Kidney capillary endothelial cell (primary cell): ENCODE measurements at places on chromosomes 4 and X.

DNA sequence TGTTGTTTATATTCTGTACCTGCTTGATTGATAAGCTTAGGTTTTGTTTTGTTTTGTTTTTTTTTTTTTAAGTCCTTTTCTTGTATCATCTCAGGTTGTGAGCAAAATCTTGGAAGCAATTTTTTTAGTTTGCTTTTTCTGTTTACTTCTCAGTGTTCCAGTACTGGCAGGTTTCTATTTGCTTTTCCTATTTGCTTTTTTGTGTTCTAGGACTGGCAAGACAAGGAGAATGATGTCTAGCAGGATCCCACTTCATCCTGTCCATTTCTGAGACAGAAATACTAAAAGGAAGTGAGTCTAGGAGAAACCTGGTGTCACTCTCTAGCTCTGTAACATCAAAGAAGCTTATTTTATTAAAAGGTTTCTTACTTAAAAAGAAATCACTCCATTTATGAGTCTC is 15.6 kb downstream of the CXCL13 start:
- DNase-seq, result no peak

GRCh38 chr4:54277691-54278090 is 48.6 kb downstream of the PDGFRA start:
- DNase-seq, result peak; percentile 85

DNA sequence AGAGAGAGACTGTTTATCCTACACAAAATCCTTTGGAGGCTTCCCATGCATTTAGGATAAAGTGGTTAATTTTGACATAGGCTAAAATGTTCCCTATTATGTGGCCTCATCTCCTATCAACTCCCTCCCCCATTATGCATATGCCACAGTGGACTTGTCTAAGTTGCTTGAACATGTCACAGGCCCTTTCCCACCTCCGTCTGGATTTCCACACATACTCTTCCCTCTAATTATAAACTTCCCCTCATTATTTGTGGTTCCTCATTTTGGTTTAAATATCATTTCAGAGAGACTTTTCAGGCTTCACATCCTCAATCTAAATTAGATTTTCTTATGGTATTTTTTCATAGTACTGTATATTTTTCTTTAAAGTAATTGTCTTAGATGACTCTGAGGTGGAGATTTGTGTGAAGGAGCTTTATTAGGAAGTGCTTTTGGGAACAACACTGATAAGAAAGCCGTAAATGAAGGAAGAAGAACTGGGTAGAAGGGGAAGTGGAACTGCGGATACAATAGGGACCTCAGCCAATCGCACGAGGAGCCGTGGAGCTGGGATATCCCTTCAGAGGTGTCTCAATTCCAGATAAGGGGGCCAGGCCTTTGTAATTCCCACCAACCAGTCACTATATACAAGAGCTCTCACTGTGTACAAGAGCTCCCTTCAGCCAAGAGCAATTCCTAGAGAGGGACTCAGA is 7.9 kb downstream of the C4orf17 start:
- no peak for DNase-seq

- DNase-seq, result no peak
Observed at GRCh38 chr4:35166466-35166865, 1077.8 kb downstream of the ARAP2 start.

DNA sequence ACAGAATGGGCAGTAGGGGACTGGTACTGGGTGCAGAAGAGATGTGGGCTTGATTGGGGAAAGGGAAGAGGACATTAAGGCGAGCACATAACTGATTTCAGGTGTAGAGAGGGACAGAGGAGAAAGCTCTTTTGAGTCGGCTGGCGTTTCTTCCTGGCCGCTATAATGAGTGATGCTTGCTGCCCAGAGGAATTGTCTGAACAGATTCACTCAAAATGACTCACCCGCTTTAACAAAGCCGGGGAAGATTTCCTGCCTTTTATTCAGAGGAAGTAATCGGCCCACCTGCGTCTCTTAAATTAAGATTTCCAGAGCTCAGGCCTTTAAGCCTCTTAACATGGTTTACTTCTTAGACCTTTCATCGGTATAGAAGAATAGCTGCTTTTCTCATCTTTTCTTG is 102.1 kb upstream of the AP1S2 start:
- DNase-seq, result peak; percentile 38

DNA sequence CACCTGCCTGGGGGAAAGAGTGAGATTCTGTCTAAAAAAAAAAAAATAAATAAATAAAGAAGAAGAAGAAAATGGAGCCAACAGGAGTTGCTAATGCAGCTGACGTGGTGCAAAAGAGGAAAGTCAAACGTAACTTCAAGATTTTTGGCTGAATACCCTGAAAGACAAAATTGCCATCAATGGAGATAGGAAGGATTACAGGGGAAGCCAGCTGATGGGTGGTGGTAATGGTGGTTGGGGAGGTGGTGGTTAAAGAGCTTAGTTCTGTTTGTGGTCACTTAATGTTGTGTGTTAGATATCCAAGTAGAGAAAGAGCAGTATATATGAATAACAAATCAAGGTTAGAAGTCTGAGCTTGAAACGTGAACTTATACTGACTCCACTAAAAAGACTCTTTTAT is 225.4 kb downstream of the ARHGAP24 start:
- no peak for DNase-seq

- no peak for DNase-seq
Observed at GRCh38 chrX:68918202-68918601, 89.4 kb downstream of the EFNB1 start.

DNA sequence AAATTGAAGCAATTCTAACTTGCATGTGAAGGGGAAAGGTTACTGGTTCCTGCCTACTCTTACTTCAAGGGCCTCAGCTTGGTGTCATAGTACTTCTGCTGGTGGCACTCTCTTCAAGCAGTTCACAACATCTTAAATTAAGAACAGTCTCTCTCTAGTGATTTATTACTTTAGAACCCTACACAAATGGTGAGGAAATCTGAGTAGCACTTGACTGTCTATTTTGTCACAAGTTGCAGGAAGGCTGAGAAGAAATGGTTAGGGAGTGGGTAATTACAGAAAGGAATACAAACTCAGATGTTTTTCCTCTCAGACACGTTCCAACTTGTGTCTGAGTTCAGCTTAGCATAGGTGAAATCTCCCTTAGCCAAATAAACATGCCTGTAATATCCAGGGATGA is 242.3 kb upstream of the GRIA3 start:
- DNase-seq, result no peak

DNA sequence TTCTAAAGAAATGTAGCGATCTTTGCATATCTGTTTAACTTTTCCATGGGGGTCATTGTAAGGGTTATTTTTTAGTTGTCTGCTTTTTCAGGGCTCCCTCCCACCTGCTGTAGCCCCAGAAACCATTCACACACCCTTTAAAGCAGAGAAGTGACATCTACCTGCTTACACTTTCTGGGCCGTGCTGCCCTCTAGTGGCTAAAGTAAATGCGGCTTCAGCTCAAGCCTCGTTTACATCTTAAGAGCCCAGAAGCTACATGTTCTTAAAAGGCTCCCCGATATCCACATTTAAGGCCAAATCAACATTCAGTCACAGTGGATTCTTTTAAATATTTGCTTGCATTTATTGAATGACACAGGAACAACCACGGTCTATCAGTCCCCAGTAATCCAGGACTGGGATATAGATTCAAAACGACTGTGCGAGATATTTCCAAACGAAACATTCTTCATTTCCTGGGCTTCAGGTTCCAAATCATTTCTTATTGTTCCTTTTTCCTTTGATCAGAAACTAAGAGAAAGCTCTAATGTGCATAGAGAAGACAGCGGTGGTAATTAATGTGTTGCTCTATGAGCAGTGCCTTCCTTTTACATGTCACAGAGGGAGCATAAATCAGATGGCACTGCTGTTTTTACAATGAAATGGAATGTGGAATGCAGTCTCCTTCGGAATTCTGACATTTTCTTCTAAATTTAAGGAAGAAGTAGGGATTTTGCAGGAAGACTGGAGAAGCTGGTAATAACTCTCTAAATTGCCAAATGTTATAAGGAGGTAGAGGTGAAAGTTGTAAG is 119.9 kb downstream of the RASGEF1B start:
- DNase-seq, result peak; percentile 61

GRCh38 chr4:31467781-31468180 is 747.6 kb downstream of the PCDH7 start:
- DNase-seq, result no peak

- no peak for DNase-seq
Observed at GRCh38 chrX:37922928-37923327, 75.6 kb upstream of the DYNLT3 start.

GRCh38 chr4:40507977-40508376 is 121.7 kb downstream of the RBM47 start:
- DNase-seq, result no peak

- no peak for DNase-seq
Observed at GRCh38 chr4:27360790-27361267, 500.2 kb downstream of the STIM2 start.

- no peak for DNase-seq
Observed at GRCh38 chr4:186345184-186345583, 79.2 kb downstream of the F11 start.

DNA sequence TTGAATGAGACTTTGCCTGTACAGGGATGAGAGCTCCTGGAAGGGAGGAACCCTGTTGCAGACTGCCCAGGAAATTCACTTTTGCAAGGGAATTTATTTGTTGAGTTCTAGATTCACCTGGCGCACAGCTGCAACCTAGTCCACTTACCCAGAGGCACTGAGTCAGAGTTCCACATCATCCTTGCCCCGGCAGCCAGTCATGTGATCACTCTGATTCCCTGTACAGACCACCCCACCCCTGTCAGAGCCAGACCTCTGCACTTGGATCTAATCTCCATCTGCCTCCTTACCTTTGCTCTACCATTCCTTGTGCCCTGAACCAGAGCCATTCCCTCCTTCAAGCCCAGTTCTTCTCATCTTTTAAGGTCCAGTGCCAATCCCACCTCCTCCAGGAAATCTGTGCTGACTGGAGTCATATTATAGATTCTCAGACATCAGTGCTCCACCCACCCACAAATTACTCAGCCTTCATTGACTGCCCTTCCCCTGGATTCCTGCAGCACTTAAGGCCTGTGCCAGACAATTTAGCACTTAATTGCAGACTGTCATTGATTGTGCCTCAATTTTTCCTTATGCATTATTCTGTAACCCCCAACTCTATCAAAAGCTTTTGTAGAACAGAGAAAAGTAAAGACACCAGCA is 84.1 kb upstream of the MAGEA4 start:
- DNase-seq, result no peak

DNA sequence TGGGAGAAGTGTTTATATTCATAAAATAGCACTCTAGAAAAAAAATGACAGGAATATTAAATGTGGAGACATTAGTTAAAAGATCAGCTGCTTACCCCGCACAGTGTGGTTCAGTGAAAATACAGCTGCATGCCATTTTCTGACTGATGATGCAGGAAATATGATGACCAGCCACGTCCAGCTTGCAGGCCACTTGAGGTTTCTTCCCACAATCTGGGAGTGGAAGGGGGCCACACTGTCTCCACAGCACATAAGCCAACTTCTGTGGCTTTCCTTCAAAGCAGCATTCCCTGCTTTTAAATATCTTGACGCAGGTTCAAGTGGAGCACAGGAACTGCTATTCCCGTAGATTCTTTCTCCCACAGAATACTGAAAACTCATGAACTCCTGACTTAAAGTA is 173.4 kb upstream of the GALNT7 start:
- no peak for DNase-seq

GRCh38 chr4:156312261-156312847 is 358.7 kb upstream of the CTSO start:
- no peak for DNase-seq

GRCh38 chr4:159856451-159856850 is 753.6 kb downstream of the RAPGEF2 start:
- no peak for DNase-seq

DNA sequence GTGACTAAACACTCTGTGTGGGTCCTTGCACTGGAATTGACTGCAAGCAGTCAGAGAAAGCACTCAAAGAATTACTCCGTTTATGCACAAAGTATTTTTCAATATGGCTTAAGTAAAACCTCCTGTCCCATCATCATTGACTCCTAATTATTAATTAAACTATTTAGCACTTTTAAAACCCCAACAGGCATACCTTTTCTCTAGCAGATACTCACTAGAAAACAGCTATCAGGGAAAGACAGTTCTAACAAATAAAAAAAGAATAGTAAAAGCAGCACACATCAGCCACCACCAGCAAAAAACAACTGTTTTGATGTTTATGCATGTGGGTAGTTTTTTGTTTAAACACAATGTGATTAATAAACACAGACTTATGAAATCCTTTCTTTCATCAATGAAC is 66.2 kb upstream of the GYPA start:
- no peak for DNase-seq

- DNase-seq, result no peak
Observed at GRCh38 chrX:105715746-105716145, 106.6 kb upstream of the NRK start.

- no peak for DNase-seq
Observed at GRCh38 chr4:188408244-188409030, 269.2 kb downstream of the TRIML1 start.

DNA sequence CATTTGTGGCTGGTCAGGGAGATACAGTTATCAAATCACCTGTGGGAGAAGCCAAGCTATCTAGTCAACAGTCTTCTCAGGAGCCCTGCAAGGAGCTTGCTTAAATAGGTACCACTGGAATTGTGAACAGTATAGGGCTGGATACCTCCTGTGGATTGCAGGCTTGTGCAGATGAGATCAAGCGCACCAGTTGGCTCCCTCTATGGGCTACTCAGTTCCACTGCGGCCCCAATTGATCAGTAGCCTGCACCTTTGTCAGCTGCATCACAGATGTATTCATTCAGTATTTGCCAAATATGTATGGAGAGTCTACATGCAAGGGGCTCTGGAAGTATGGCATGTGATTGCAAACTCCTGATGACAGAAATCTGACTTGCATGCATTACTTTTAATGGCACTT is 28.6 kb downstream of the TEX13A start:
- DNase-seq, result no peak

DNA sequence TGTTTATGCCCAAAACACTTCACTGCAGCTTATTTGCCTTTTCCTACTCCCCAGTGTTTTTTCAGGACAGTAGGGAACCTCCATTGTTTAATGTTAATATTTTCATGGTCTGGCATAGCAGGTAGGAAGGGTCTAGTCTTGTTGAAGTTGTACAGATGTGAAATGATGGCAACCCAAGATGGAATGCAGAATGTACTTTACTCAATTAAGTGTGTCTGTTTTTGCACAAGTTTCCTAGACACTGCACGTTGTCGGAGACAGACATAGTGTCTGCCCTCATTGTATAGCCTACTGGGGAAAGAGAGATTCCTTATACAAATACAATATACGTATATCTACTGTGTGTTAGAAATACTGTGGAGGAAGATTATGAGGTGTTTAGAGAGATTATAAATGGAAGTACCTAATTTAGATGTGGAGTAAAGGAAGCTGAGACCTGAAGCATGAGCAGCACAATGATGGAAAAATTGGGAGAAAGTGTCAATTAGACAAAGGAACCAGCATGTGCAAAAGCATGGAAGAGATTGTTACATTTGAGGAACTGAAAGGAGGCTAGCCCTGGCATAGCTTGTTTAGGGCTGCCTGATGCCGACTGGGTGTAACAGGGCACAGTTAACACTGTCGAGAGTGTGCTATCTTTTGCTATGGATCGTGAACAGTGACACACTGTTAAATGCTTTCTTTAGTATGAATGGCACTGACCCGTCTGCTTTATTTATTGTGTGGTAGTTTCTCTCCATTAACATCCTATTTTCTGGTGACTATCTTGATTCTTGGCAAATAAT is 18.4 kb downstream of the CPEB2 start:
- no peak for DNase-seq

- DNase-seq, result no peak
Observed at GRCh38 chrX:123337886-123338639, 154.0 kb downstream of the GRIA3 start.

GRCh38 chr4:106444557-106444956 is 76.0 kb upstream of the GIMD1 start:
- DNase-seq, result no peak

GRCh38 chr4:67332627-67333026 is 212.7 kb downstream of the CENPC start:
- DNase-seq, result no peak
